ENCODE measurements at places on chromosomes 2 and 18.
A peak's percentile ranks its signal among the peaks of the same experiment; 100 is the strongest.

DNA sequence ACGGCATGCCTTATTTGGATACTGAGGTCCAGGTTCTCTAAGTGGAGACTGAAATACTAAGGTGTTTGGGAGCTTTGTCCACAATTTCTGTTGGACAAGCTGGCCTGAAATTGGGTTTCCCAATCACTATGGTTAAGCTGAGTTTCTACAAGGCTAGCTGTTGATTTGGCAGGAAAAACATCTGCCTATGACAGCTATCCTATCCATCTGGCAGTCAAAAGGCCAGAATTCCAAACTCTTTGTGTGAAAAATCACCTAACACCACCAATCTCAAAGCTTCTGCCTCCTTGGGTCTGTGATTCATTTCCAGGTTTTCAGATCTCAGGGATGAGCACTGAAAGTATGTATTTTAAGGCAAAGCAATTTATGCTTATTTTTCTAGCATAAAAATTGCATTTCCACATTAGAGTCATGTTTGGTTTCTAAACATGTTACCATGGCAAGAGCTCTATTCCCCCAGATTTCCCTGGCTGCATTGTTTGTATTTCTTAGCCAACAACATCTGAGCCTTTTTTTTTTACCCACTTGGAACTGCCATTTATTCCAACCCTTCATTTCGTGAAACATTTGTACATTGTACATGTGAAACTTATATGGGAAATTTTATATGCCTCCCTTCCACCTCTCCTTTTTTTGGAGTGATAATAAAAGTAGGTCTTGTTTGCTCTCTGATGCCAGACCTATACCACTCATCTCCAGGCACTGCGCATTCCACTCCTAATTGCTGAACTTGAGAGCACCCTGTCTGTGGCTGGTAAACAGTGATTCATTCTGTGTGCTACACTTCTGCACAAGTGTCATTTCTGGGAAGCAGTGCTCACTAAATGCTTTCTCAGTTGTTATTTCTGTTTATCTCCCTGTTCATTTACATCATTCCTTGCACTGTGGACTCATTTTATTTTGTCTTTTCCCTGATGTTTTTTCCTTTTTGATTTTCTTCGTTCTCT, 15.9 kb upstream of the CCDC85A start:
- H3K27ac ChIP-seq: no peak overlapping the region
- no peak for DNase-seq
- no peak overlapping the region for H3K4me3 ChIP-seq
- H3K36me3 ChIP-seq: no peaks in the 10 kb centered on the region

DNA sequence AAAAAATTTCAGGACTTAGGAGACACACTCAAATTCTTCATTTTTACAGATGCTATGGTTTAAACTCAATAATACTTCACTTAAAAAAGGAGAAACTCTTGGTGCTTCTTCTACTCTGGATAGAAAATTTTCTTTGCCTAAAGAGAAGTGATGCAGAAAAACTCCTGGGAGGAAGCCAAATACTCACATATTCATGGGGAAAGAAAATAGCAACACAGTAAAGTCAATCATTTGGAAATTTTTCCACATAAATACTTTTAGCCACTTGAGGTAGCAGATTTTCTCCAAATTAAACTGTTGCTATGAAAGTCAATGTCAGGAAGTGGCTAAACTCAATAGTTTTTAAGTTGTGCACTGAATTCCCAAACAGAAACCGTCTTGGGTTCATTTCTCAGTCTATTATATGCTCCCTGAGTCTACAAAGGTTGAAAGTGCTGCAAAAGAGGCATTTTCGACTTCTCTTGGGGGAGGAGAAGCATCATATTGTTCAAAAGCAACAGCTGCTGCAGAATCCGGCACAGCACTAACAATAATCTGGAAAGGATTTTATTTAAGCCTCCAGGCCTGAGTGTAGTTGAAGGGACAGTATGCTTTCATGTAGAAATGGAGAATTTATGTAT, 81.1 kb downstream of the UPP2 start:
- no peaks in the 10 kb centered on the region for H3K36me3 ChIP-seq

GRCh38 chr2:149357058-149357457, 26.7 kb downstream of the LYPD6 start:
- no peaks in the 10 kb centered on the region for H3K27me3 ChIP-seq
- no peak overlapping the region for H3K27ac ChIP-seq
- DNase-seq: no peak
- H3K36me3 ChIP-seq: no peaks in the 10 kb centered on the region
- H3K4me1 ChIP-seq: peaks cover 3% of the 10 kb centered on the region
- no peak overlapping the region for H3K4me3 ChIP-seq

DNA sequence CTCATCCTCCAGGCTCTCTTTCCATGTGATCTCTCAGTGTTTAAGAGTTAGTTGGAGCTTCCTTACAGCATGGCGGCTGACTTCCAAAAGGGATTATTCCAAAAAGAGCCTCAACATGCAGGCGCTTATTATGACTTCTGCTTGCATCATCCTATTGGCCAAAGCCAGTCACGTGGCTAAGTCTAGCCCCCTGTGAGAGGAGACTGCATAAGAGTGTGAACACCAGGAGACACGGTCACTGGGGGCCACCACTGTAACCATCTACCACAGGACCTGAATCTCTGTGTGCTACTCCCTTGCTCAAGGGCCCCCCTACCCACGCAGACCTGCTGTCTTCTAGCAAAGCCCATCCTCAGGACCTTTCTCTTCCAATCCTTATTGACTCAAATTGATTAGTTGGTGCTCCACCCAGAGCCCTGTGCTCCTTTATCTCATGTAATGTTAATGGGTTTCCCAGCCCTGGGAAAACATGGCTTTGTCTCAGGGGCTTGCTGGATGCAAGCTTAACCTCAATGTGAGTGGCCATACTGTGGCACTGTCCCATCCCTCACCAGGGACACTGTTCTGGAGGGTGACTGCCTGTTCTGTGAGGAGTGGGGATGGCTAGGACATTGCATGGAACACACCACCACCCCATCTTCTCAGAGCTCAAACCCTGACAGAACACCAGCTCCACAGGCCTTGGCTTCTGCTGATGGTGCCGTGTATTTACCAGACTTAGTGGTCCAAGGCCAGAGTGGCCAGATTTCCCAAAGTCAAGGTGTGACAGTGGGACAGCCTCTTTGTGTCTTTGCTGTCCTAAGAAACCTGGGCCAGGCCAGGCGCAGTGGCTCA, 4.2 kb downstream of the IL1RN start:
- no peaks in the 10 kb centered on the region for H3K27me3 ChIP-seq
- H3K36me3 ChIP-seq: no peaks in the 10 kb centered on the region
- H3K4me1 ChIP-seq: peaks cover 6% of the 10 kb centered on the region
- no peak for DNase-seq
- no peak overlapping the region for H3K27ac ChIP-seq

- H3K4me1 ChIP-seq: no peaks in the 10 kb centered on the region
- no peak overlapping the region for H3K4me3 ChIP-seq
- H3K36me3 ChIP-seq: no peaks in the 10 kb centered on the region
- no peak for DNase-seq
Observed at GRCh38 chr2:3610415-3610814, 15.5 kb downstream of the COLEC11 start.

DNA sequence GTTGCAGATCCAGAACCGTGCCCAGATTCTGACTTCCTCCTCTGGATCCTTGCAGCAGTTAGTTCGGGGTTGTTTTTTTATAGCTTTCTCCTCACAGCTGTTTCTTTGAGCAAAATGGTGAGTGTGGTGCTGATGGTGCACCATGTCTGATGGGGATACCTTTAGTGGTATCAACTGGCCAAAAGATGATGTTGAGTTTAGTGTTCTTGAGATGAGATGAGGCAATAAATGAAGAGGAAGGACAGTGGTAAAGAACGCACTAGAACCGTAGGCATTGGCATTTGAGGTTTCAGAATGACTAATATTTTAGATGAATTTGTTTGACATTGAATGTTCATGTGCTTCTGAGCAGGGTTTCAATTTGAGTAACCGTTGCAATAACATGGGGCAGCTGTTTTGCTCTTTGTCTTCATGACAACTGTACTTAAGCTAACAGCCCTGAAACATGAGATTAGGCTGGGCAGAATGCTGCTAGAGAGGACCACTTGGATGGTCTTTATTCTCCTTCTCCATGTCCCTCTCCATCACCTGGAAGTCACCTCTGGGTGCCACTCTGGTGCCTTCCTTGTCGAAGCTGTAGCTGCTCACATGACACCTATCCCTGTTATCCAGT, 3.9 kb downstream of the CTLA4 start:
- no peaks in the 10 kb centered on the region for H3K4me1 ChIP-seq
- H3K27ac ChIP-seq: no peak overlapping the region
- no peak overlapping the region for H3K4me3 ChIP-seq
- no peaks in the 10 kb centered on the region for H3K36me3 ChIP-seq

GRCh38 chr2:201644001-201644400, 698 bp upstream of the TMEM237 start:
- no peak for DNase-seq
- H3K27me3 ChIP-seq: no peaks in the 10 kb centered on the region
- H3K27ac ChIP-seq: peak overlapping the region; percentile 70
- H3K4me1 ChIP-seq: peaks cover 21% of the 10 kb centered on the region
- peaks cover 10% of the 10 kb centered on the region for H3K36me3 ChIP-seq

GRCh38 chr2:129203331-129203730, 776.1 kb upstream of the RAB6C start:
- DNase-seq: no peak
- no peaks in the 10 kb centered on the region for H3K27me3 ChIP-seq
- no peak overlapping the region for H3K4me3 ChIP-seq
- no peaks in the 10 kb centered on the region for H3K4me1 ChIP-seq
- H3K27ac ChIP-seq: no peak overlapping the region

DNA sequence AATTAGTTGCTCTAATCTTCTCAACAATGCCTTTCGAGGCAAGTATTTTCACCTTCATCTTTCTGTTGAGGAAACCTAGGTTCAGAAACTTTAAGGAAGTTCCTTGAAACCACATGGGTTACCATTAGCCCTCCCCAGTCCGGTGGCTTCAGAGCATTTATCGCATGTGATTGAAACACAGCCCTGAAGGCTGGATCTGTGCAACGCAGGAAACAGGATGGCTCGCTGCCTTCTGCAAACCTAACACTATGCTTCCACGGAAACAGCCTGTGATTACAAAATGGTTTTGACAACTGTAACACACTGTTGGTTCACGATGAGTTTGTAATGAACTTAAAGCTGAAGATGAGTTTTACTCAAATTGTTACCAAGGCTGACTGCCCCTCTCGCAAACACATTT, 68.5 kb downstream of the EPB41L3 start:
- no peaks in the 10 kb centered on the region for H3K4me1 ChIP-seq
- H3K27me3 ChIP-seq: no peaks in the 10 kb centered on the region
- no peak overlapping the region for H3K27ac ChIP-seq

- H3K4me1 ChIP-seq: peaks cover 23% of the 10 kb centered on the region
- no peak overlapping the region for H3K27ac ChIP-seq
- H3K4me3 ChIP-seq: no peak overlapping the region
Observed at GRCh38 chr2:157185476-157186227, 71.9 kb upstream of the GALNT5 start.

- peaks cover 14% of the 10 kb centered on the region for H3K4me1 ChIP-seq
- no peaks in the 10 kb centered on the region for H3K36me3 ChIP-seq
- no peaks in the 10 kb centered on the region for H3K27me3 ChIP-seq
- DNase-seq: no peak
- no peak overlapping the region for H3K4me3 ChIP-seq
- H3K27ac ChIP-seq: peak overlapping the region; percentile 34
Observed at GRCh38 chr2:215793747-215794595, 219.4 kb downstream of the MREG start.

DNA sequence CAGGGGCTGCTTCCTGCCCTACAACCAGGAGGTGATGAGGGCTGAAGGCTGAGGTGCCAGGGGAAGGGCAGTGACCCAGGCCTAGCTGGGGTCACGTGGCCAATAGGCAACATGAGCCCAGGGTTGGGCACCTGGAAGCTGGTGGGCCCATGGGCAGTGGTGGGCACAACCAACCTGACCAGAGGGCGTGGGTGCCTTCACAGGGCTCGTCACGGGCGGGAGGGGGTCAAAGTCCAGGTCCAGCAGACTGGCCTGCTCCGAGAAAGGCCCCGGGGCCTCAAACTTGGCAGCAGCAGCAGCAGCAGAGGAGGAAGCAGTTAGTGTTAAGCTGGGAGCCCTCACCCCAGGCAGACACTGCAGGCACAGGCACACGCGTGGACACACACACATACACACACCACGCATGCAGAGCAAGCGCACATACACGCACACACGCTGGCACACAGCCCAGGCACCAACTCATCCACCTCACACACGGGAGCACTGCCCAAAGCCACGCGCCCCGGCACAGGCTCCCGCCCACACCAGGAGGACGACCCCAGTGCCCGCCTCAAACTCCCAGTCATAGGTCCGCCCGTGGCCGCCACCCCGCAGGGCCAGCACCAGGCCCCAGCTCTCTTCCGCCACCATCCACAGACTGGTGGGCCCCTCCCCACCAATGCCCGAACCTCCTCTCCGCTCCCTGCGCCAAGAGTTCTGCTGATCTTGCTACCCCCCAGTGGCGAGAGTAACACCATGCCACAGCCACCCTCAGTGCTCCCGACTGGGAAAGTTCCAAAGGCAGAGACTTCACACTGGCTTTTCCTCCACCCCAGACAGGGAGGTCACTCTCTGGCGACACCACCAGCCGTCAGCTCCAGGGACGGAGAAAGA, 53.0 kb downstream of the BIN1 start:
- H3K27ac ChIP-seq: no peak overlapping the region
- no peak for DNase-seq
- no peaks in the 10 kb centered on the region for H3K27me3 ChIP-seq

- H3K27me3 ChIP-seq: no peaks in the 10 kb centered on the region
- no peaks in the 10 kb centered on the region for H3K36me3 ChIP-seq
- DNase-seq: no peak
- H3K4me3 ChIP-seq: no peak overlapping the region
- no peak overlapping the region for H3K27ac ChIP-seq
Observed at GRCh38 chr2:96239745-96240264, 26.0 kb downstream of the TMEM127 start.

- no peak overlapping the region for H3K4me3 ChIP-seq
- no peak overlapping the region for H3K27ac ChIP-seq
- no peak for DNase-seq
- H3K27me3 ChIP-seq: no peaks in the 10 kb centered on the region
- H3K36me3 ChIP-seq: no peaks in the 10 kb centered on the region
- no peaks in the 10 kb centered on the region for H3K4me1 ChIP-seq
Observed at GRCh38 chr2:160628811-160629210, 135.2 kb upstream of the RBMS1 start.

DNA sequence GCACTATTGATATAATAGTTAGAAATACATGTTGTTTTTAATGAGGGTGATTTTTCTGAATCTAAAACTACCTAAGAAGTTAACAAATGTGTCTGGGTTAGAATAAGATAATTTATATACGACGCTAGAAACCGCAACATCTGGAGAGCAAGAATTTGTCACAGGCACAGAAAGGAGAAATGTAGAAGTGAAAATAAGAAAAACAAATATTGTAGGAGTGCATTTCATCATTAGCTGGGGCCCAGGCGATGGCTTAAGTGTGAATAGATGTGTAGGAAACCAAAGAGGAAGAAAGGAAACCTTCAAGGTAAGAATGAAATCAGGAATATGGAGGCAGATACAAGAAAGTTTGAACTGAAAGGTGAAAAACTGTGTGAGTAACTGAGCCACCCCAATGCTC, 90.3 kb downstream of the LRP2 start:
- H3K36me3 ChIP-seq: no peaks in the 10 kb centered on the region
- no peaks in the 10 kb centered on the region for H3K27me3 ChIP-seq
- no peaks in the 10 kb centered on the region for H3K4me1 ChIP-seq
- H3K27ac ChIP-seq: no peak overlapping the region
- no peak overlapping the region for H3K4me3 ChIP-seq
- DNase-seq: no peak

- no peaks in the 10 kb centered on the region for H3K36me3 ChIP-seq
- H3K4me1 ChIP-seq: no peaks in the 10 kb centered on the region
- no peak overlapping the region for H3K27ac ChIP-seq
- no peak overlapping the region for H3K4me3 ChIP-seq
- H3K27me3 ChIP-seq: no peaks in the 10 kb centered on the region
- no peak for DNase-seq
Observed at GRCh38 chr2:64615192-64615763, 38.4 kb downstream of the SERTAD2 start.

- no peaks in the 10 kb centered on the region for H3K27me3 ChIP-seq
- H3K36me3 ChIP-seq: no peaks in the 10 kb centered on the region
- DNase-seq: no peak
- H3K4me3 ChIP-seq: no peak overlapping the region
Observed at GRCh38 chr2:217943446-217944321, 59.1 kb downstream of the TNS1 start.
